Smooth muscle cell of bladder (primary cell): ENCODE measurements at places on chromosomes 12 and 14. TPM values are rescaled to one million over a fixed set of nuclear protein-coding genes. Genes with fewer than 3 reads are reported as not detected.

The FAM216A gene
- 11.2 and 14.7 TPM in 2 replicates for total RNA-seq

The MDGA2 gene
- total RNA-seq, result under 0.01 TPM in 2 replicates

The KCNMB4 gene
- total RNA-seq, result 0.14 and 1.8 TPM in 2 replicates

The HOXC12 gene
- not detected in 2 replicates for total RNA-seq

The FAM181A gene
- not detected in 2 replicates for total RNA-seq
